ENCODE measurements at places on chromosomes 6 and 20.

GRCh38 chr20:37822141-37822601 lies 80.8 kb upstream of the VSTM2L start:
- DNase-seq: no peak

DNA sequence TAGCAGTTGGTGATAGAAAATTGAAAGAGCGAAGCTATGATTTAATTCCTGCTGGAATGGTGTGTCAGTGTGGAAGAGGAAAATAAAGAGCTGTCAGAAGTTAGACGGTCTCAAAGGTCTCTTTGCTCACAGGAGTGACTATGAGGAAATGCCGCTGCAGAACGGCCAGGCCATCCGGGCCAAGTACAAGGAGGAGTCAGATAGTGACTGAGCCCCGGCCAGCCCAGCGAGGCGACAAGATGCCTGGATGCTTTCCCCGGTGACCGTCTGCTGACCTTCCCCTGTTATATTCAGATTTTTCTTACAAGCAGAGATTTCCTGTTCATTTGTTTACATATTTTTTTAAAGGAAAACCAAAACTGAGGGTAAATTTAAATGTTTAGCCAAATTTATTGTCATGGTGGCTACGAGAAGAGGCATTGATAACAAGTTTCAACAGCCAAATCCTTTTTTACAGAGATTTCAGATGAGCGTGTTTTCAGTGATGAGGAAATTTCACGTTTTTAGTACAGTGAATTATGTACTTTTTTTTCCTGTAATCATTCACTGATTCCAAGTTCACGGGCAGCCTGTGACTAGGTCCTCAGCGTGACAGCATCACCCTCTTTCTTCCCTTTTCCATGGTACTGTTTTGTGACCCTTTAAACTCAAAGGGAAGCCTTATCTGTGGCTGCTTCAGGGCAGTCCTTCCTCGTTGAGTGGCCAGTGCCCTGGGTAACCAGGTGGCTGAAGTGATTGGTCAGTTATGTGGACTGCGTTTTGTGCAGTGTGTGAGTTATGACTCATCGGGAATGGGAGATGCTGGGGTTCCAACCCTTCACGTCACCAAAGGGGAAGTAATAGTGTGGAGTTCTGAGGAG lies 12.6 kb downstream of the DYNLT1 start:
- DNase-seq: no peak

GRCh38 chr20:11790046-11790445 lies 127.6 kb upstream of the BTBD3 start:
- DNase-seq: peak; percentile 5

- DNase-seq: no peak
These were observed 93.1 kb upstream of the TAB2 start for GRCh38 chr6:149224399-149224798.

GRCh38 chr6:115830895-115831294 lies 229.8 kb downstream of the FRK start:
- DNase-seq: no peak

GRCh38 chr6:49409951-49410542 lies 53.0 kb downstream of the MMUT start:
- peak; percentile 65 for DNase-seq

DNA sequence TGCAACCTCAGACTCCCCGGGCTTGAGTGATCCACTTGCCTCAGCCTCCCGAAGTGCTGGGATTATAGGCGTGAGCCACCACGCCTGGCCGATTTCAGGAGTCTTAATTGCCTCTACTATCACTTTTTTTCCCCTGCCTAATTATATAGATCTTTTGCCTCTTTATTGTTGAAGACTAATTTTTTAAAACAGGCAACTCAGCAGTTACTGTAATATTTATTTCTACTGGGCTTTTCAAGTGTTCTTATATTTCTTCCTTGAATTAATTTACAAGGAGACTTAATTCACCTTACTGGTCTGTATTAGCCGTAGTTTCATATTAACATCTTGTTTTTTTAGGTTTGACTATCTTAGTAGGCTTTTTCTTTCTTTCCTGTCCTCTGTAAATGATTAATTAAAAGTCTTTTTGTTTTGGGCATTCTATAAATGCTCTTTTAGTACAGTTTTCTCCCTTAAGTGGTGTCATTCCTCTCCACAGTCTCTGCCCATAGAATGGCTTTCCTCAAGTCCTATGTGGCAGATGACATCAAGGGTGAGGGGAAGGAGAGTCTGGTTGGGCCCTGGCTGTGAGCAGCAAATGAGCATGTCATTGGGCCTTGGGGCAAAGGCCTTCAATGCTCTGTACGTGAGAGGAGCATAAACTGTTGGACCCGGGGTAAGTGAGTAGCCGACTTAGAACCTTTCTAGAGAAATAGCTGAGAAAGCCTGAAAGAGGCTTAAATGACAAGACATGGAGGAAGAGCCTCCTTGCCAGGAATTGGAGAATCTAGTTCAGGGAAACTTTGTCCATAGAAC lies 36.0 kb downstream of the ANKS1A start:
- no peak for DNase-seq

- no peak for DNase-seq
These were observed 110.3 kb upstream of the BTBD3 start for GRCh38 chr20:11807054-11808048.

GRCh38 chr6:39887692-39888450 lies 46.4 kb downstream of the MOCS1 start:
- no peak for DNase-seq

DNA sequence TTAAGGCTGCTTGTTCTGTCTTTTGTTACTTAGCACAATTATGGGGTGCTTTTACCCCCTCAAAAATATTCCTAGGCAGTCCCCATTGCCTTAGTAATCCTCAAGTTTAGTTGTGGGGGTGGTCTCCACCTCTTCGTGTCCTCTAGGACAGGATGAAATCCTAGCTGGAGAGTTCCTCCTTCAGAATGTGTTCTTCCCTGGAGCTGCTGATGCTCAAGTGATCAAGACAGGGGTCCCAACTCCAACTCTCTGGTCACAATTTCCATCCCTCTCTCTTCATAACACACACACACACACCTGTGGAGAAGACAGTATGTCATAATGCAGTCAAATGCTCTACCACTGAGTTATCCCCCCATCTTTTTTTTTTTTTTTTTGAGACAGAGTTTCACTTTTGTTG lies 280.7 kb downstream of the UST start:
- no peak for DNase-seq

GRCh38 chr6:157107915-157108651 lies 215.2 kb downstream of the TMEM242 start:
- no peak for DNase-seq

DNA sequence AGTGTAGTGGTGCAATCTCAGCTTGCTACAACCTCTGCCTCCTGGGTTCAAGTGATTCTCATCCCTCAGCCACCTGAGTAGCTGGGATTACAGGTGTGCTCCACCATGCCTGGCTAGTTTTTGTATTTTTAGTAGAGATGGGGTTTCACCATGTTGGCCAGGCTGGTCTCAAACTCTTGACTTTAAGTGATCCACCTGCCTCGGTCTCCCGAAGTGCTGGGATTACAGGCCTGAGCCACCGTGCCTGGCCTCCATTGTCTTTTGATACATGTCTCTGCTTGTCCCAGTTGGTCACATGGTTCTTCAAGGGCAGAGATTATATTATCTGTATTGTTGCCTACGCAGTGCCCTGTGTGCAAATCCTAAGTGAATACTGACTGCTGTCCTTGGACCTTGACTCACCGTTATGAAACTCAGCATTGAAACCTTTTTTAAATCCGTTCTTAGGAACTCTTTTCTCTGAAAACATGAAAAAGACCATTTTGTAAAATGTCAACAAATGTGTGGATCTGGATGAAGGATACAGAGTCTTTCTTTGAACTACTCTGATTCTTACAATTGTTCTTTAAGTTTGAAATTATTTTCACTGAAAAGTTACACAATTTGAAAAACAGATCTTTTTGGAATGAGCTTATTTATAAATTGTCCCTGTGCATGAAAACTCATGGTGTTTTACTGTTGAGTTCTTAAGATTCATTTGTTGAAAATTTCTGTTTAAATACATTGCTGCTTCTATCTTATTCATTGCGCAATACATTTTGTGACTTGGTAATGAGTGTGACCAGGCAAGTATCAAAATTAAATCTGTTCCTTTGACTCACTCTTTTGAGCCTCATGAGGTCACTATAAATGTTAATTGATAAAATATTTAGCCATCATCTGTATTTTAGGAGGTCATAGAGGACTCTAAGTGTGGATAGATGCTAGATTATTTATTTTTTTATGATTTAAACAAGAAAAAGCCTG lies 293.5 kb downstream of the UTRN start:
- DNase-seq: no peak

- no peak for DNase-seq
These were observed 32.8 kb downstream of the DYNLT1 start for GRCh38 chr6:158611541-158612370.

DNA sequence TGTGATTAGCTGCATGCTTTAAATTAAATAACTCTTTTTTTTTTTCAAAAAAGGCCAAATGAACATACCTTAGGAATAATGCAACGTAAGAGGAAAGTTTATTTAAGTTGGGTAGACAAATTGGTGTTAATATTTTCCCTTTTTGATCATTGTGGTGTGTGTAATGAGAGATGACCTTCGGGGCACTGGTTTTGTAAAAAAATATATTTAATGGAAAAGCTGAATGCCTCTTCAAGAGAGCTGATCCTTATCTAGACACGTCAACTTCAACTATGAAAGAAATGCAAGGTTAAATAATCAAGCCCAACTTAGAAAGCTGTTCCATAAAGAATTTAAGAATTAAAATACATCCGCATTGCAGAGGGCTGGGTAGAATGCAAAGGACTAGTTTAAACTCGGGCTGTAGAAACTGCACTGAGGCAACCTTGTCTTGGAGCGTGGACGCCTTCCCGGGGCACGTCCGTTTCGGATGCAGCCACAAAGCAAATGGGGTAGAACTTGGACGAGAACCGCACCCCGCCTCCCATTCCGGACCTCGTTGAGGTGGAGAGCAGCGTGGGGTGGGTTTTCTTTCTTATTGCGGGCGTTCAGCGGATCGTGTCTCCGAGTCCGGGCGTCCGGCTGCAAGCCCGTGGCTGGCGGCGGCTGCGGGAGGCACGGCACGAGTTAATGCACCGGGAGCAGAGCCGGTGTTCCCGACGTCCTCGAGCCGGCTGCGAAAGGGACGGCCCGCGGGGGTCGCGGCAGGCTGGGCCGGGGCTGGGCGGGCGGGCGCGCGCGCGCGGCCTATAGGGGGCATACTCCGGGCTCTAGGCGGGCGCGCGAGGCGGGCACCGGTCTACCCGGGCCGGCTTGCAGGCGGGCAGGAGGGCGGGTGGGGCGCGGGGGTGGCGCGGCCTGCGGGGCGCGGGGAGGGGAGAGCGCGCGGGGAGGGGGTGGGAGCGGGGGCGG lies 1.9 kb downstream of the JARID2 start:
- peak; percentile 59 for DNase-seq

DNA sequence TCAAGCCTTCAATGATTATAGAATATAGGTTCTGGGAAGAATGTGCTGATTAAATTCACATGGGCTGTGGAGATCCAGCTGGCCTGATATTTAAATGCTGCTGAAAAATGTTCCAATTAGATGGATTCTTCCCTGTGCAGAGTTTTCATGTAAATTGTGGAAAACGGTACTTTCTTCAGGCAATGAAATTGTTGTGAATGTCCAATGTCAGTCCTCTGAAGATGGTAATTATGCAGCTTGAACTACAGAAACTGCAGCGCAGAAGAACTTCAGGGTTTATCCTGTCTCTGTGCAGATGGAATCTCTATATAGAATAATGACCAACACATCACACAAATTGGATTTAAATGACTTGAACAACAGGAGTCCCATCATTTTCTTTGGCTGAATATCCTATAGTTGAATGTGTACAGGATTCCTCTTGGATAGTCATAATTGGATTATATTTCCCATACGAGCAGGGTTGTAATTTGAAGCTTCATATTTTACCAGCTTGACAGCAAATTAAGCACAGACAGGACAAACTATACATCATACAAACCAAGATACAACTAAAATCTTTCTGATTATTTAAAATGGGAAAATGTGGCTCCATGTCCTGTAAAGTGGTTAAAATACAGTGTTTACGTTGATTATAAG lies 82.3 kb downstream of the CAP2 start:
- no peak for DNase-seq

DNA sequence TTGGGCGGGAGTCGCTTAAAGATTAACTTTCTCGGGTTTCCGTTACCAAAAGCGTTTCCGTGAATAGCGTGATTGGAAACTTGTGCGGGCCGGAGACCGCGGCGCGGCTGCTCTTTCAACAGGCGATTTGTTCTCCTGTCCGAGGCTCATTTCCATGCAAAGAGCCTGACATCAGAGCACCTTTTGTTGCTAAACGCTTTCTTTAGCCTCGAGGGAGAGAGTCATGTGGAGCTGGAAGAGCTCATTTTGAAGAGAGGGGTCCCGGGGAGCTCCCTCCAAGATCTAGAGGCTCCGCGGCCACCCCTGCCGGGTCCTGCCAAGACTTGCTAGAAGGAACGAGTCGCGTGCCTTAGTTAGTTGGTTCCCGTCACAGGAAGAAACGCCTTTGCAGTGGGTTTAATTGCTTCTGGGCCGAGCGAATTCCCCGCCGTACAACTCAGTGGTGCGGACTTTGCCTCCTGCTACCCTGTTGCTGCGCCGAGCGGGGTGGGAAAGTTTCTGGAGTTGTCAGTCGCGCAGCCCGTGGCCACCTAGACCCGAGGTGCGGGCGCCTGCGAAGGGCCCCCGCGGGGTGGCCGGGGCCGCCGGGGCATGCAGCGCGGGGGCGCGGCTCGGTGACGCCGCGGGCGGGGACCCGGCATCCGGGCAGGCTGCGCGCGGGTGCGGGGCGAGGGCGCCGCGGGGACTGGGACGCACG lies at the start of gene SASH1:
TSS of gene SASH1 (plus strand) at position 489 of the 697 bp plus-strand sequence. CDS start 230 bp downstream, outside the sequence.
- DNase-seq: no peak

DNA sequence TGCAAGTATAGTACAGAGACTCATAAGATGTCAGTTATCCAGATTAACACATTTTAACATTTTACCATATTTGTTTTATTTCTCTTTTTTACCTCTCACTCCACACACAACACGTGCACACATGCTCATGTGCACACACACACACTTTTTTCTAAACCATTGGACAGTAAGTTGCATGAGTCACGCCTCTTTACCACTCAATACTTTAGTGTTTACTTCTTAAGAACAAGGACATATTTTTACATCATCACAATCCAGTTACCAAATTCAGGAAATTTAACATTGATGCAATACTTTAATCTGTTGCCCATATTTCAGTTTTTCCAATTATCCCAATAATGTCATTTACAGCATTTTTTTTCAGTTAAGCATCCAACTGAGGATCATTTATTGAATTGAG lies 109.0 kb downstream of the RIN2 start:
- DNase-seq: no peak

DNA sequence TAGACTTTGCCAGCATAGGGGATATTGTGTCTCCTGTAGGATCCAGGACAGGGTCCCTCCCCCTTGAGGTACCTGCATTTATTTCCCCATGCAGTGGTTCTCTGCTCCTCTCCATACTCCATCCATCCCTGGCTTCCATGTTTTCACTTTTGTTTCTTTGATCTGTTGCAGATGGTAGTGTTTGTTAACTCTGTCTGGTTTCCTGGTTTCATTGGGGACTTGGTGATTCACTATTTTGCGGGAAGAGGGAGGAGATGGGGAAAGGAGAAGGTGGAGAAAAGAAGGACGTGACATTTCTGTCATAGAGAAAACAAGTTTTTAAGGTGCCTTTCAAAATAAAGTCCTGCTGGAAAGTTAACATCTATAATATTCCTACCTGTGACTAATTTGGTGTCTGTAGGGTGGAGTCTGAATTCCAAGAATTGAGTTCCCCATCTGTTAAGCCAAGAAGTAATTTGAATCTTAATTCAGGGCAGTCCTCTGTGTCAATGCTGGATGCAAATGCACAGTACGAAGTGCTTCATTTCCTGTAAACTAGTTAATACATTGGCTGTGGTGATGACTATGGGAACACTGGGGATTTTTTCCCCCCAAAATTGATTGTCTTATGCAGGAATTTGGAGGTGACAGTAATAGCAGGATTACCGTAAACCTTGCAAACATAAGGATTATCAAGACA lies 6.9 kb upstream of the RNF144B start:
- no peak for DNase-seq

GRCh38 chr20:5191829-5192569 lies 65.2 kb downstream of the CDS2 start:
- DNase-seq: peak; percentile 50

Measured in DND-41 (cell line).